ENCODE measurements at places on chromosomes 12 and 14.

- no peak for DNase-seq
Measured at GRCh38 chr14:91872011-91872501, 4.7 kb upstream of the TC2N start.

GRCh38 chr12:47020211-47020821, 59.1 kb upstream of the PCED1B start:
- DNase-seq = no peak

DNA sequence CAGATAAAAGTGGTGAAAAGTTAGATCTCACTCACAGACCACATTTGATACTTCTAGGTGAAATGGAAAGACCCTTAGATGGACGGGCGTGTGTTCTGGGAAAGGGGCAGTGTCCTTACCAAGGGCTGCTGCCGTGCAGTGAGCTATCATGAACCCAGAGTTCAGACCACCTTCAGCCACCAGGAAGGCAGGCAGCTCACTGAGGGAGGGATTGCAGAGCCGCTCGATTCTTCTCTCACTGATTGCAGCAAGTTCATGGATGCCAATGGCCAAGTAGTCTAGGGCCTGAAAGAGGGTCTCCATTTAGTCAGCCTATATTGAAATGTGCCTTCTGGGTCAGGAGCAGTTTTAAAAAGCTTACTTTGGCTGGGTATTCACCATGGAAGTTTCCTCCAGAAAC, 15.7 kb downstream of the HAL start:
- no peak for DNase-seq

DNA sequence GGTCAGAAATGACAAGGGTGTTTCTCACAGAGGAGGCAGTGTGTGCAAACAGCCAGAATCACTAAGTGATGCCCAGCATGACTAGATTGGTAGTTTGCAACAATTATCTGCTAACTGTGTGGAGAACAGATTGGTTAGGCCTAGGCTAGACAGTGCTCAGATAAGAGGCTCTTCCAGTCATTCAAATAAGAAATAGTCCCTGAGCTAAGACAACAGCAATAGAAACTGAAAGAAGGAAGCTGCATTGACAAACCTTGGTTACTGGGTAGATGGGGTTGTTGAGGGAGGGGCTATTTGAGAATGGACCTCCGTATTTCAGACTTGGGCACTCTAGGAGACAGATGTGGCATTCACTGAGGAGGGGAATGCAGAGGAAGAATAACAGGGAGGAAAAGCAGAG, 255.0 kb upstream of the NPAS3 start:
- DNase-seq = no peak

DNA sequence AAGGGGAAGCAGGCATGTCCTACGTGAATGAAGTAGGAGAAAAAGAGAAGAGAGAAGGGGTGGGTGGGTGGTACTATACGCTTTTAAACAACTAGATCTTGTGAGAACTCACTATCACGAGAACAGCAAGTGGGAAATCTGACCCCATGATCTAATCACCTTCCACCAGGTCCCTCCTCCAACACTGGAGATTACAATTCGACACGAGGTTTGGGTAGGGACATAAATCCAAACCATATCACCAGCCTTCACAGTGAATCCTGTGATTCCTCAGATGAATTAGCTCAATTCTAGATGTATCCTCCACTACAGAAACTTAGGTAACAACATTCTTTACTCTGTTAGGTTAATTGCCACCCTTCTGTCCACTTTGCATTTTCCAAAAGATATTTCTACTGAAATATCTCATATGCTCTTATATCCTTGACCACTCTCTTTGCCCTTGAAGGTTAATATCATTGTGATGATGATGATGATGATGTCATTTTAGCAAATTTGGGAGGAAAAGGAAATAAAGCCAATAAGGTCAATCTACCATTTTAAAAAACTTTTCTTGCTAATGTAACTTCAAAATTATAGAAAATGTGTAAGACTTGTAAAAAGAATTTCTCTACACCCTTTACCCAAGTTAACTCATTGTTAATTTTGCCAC, 23.2 kb upstream of the CCNT1 start:
- DNase-seq = no peak

DNA sequence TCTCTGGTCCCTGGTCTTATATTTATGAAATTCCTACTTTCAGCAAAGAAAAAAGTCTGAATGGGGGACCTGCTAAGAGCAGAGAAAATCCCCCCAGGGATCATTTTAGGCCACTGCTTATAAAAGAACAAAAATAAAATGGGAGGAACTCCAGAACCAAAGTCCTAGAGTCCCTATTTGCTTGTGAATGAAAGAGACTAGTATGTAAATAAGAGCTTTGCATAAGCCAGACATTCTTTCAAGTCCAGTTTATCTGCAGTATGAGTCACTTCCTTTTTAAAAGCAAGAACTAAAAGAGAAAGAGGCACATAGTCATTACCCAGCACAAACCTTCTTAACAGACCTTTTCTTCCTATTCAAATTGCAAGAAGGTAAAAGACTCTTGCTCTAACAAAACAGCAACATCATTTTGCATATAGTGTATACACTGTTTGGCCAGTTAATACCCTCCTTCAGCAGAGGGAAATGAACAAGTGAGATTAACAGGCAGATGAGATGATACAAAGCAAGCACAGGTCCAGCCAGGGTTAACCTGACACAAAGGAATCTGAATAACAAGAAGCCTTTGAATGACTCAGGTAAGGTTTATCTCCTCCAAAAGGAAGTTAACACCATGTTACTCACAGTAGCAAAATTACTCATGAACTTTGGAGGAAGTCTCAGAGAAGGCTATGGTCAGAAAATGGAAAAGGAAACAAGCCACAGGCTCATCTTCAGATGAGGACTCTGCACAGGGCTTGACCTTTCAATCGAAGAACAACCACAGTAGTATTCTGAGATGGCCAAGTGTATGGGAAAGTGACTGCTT, 87.3 kb downstream of the PHLDA1 start:
- no peak for DNase-seq

- DNase-seq = no peak
Measured at GRCh38 chr12:17197971-17198370, 592.0 kb upstream of the LMO3 start.
